ENCODE measurements at places on chromosomes 16 and 17.
A peak's percentile ranks its signal among the peaks of the same experiment; 100 is the strongest.

GRCh38 chr17:52157603-52158449, 688 bp downstream of the CA10 start:
- peak; percentile 23 for DNase-seq

DNA sequence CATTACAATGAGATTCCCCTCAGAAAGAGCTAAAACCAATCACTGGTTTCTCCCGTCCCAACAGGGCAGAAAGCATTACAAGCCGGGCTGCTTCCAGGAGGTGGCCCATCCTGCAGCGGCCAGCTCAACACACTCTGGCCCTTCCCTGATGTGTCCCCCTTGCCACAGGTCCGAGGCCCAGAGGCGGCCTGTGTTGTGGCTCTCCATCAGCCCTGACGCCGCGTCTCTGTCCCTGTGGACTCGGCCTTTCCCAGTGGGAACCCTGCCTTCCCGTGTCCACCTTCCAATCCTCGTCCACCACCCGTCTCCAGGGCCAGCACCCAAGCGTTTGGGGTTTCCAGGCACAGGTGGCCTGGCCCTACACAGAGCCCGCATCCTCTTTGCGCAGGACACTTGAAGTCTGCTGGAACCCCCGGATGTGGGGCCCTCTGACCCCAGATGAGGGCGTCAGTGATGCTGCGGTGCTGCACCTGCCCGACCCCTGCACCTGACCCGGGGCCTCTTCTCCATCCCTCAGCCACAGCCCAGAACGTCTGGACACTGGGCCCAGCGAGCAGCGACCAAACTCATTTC, 21.1 kb downstream of the RAB40B start:
- DNase-seq, result no peak

DNA sequence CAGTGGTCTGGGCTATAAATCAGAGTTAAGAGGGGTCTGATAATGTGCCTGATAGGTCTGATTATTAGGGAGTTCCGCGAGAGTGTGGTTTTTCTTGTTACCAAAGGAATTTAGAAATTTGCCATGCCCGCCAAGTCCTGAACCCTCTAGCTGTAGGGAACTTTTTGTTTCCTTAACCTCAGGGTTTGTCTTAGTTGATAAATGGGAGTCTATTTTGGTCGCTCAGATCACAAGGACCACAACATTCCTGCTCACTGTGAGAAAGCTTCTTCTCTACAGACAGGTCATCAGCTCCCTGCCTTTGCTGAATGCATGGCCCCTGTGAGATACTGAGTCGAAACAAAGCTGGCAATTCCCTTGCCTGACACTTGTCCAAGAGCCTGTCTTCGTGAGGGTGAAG, 497.8 kb downstream of the HS3ST4 start:
- DNase-seq, result no peak

GRCh38 chr17:17141860-17142552, 64.1 kb downstream of the PLD6 start:
- DNase-seq, result peak; percentile 61

GRCh38 chr16:4465977-4466779, 8.2 kb downstream of the NMRAL1 start:
- DNase-seq, result no peak
